ENCODE measurements at places on chromosomes 13 and 19.

- no peak for DNase-seq
Observed at GRCh38 chr13:112132619-112133018, 65.7 kb downstream of the SOX1 start.

GRCh38 chr13:75347925-75348324 is 134.0 kb downstream of the TBC1D4 start:
- no peak for DNase-seq

GRCh38 chr13:104408733-104409132 is 1342.5 kb upstream of the SLC10A2 start:
- DNase-seq, result no peak

- DNase-seq, result no peak
Observed at GRCh38 chr13:107250628-107251027, 682.7 kb upstream of the ARGLU1 start.

DNA sequence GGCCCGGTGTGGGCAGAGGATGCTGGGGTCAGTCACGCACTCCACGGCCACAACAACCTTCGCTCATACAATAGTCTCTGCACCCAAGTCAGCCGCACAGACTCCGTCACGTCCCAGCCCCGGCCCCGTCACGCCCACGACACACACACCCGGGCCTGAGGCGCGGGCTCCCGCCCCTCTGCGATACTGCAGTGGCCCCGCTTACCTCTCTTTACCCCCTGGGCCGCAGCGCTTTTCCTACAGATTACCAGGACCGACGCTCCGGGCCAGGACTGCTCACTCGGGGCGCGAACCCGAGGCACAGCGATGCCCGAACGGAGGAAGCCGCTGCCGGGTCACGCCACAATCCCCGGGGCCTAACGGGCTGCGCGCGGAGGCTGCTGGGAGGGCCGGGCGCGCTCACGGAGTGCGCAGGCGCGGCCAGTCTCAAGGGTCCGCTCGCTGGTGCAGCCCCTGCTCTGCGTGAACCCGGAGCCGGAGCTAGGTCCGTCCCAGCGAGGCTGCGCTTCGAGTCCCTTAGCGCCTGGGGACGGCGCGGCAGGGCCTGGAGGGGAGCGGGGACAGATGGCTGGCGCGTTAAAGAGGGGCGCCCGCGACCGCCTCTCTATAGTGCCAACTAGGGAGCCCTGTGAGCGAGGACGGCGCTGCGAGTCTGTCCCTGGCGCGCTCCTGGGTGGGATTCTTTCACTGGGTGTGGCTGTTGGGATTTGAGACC is at the start of gene ZFP82:
Gene ZFP82, minus strand, starts transcription at position 358 of the 715 bp plus-strand sequence. CDS start 8,855 bp downstream, outside the sequence.
- peak; percentile 79 for DNase-seq

DNA sequence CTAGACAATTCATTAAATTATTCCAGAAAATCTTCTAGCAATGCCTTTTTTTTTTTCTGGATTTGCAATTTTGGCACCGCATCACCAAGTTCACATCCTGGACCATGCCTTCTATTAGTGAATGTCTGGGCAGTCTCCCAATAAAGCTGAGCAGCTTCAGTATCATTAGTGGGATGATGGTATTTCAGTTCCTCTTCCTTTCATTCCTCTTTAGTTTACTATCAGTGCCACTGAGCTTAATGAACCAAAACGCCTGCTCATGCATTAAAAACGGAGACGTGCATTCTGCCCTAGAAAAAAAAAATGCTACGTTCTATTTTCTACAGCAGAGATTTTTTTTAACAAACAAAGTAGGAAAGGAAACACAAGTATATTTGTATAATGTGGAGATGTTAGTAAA is 343.0 kb downstream of the PCDH9 start:
- no peak for DNase-seq

GRCh38 chr13:44667943-44668342 is 91.8 kb upstream of the TSC22D1 start:
- no peak for DNase-seq

DNA sequence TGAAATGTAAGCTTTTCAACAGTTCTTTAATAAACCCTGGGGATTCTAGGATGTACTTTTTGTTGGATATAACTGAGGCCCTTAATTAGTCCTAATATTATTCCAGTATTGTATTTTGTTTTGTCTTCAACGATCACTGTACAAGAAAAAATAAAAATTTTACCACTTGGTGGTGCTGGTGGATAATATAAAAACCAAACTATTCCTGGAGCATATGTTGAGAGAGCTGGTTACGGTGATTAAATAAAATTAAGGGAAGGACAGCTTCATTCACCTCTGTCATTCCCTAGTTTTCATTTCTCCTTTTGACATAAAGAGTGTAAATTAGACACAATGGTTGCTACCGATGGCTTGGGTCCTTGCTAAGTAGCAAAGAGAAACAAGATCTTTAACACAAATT is 598.6 kb upstream of the PCDH20 start:
- peak; percentile 79 for DNase-seq

- peak; percentile 13 for DNase-seq
Observed at GRCh38 chr19:19115954-19116353, 22.3 kb downstream of the TMEM161A start.

DNA sequence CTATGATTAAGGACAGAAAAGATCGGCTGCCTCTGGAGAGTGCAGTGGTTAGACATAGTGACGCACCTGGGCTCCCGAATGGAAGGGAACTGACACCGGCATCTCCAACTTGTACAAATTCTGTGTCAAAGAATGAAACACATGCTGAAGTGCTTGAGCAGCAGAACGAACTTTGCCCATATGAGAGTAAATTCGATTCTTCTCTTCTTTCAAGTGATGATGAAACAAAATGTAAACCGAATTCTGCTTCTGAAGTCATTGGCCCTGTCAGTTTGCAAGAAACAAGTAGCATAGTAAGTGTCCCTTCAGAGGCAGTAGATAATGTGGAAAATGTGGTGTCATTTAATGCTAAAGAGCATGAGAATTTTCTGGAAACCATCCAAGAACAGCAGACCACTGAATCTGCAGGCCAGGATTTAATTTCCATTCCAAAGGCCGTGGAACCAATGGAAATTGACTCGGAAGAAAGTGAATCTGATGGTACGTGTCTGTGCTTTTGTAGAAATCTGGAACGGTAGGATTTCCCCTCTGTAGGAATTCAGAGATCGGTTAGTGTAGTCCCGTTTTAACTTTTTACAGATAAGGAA is 16.9 kb downstream of the ERCC5 start:
- no peak for DNase-seq

- no peak for DNase-seq
Observed at GRCh38 chr13:99218969-99219368, 18.3 kb downstream of the UBAC2 start.

DNA sequence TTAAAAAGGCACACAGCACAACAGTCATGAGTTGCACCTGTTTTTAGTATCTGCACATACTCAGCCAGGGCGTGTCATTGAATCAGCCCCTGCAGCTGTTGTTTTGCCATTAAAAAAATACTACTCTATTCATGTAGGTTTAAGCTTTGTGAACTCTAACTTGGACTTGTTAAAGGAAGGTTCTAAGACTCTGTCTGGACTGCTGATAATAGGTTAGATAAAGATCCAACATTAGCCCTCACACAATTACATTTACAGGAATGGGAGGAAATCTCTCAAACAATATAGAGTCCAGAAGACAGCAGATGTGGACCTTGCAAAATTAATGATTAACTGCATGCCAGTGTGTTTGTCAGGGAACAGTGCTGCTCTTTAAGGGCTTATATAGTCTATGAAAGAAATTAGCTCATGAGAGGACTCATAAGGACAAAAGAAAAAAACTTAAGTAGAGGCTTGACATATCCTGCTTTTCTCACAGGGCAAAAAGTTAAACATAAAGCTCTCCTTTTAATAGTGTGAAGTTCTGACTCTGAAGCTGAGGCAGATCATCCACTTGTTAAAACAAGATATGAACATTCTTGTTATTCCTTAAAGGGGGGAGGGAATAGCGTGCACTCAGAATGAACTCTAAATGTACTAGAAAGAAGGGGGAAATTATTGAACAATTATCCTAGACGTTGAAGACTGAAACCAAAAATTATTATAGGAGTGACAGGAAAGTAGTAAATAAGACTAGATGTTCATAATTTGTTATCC is 243.6 kb downstream of the NDFIP2 start:
- no peak for DNase-seq

- DNase-seq, result no peak
Observed at GRCh38 chr13:88627071-88627470, 955.9 kb downstream of the SLITRK5 start.

- no peak for DNase-seq
Observed at GRCh38 chr19:10001899-10002298, 8.4 kb downstream of the COL5A3 start.

GRCh38 chr19:18297308-18297707 is 15.9 kb upstream of the JUND start:
- DNase-seq, result no peak

DNA sequence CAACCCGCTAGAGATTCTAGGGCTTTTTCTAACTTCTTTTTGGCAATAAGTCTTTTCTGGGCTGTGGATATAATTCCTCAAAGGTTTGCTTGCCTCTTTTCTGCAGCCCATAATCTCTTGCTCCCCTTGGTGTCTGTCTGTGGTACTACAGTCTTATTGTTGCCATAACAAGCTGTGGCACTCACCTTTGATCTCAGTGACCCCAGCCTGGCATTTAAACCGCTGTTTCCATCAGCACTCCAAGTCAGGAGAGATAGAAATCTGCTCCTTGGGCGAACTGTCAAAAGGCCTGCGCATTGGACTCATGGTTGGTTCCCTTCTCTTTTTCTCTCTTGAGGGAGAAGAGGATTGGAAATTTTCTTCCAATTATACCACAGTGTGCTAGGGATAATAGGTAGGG is 14.5 kb upstream of the MPHOSPH8 start:
- DNase-seq, result peak; percentile 27

DNA sequence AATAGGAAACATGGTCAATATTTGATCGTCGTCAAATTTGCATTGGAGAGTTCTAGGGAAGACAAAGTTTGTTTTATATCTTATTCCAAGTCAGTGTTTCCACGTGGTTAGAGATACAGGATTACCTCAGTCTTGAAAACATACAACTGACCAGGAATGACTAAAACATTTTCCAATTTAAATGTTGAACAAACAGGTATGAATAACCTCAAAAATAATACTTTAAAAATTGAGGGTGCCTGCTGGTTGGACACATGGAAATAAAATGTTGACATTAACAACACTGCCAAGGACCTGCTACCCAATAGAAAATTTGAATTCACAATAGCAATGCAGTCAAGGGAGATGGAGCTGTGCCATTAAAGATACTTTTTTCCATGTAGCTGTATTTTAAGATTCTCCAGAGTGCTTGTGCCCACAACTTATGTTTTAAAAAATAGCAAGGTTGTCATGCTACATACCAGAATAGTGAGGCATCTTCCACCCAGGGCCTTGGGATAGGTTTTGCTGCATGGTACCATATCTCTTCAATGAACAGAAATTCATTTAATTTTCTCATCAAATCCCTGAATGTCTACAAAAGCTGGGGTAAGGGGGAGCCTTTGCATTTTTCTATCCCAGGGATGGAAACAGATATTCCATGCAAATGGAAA is 260.8 kb downstream of the EFNB2 start:
- DNase-seq, result no peak

- DNase-seq, result no peak
Observed at GRCh38 chr19:48615231-48616040, 560 bp upstream of the FAM83E start.

GRCh38 chr13:93505104-93505952 is 278.7 kb downstream of the GPC6 start:
- no peak for DNase-seq

Data from Kasumi-1 (cell line).